ENCODE measurements at places on chromosomes 16 and 17.

GRCh38 chr17:21213638-21214014 is 335 bp downstream of the TMEM11 start:
- no peak for DNase-seq

DNA sequence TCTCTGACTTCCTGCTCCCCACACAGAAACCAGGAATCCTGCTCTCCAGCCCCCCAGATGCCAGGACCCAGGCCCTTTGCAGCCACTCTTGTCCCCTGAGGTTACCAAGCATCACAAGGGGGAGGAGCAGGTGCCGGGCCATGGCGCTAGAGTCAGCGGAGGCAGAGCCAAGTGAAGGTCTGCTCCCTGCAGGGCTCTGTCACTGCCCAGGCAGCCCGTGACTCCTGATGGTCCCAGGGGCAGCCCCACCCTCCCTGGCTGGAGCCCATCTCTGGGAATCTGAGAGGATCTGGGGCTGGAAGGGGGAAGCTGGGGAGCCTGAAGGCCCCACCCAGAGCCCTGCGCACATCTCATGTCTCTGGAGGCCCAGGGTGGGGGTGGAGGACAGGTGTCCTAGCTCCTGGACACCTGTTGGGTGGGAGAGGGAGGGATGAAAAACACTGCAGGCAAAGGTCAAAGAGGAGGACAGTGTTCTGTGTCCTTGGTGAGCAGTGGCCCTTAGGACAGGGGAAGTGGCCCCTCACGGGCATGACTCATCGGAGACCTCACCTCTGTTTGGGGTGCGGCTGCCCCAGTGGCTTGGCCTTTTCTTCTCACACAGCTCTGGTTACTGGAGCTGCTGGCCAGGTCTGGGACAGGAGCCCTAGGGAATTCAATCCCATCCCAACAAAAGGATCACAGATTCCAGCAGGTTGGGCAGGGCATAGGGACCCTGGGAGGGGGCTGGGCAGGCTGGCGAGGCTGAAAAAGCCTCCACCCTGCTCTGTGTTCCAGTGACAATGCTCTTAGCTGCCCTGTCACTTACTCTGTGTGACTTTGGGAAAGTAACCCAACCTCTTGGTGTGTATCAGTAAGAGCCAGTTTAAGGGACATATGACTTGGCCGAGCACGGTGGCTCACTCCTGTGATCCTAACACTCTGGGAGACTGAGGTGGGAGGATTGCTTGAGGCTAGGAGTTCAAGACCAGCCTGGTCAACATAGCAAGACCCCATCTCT is at the start of gene PRSS36:
TSS of gene PRSS36 (minus strand) at position 173 of the 997 bp plus-strand sequence. CDS start at position 142, 31 bp downstream.
- no peak for DNase-seq

DNA sequence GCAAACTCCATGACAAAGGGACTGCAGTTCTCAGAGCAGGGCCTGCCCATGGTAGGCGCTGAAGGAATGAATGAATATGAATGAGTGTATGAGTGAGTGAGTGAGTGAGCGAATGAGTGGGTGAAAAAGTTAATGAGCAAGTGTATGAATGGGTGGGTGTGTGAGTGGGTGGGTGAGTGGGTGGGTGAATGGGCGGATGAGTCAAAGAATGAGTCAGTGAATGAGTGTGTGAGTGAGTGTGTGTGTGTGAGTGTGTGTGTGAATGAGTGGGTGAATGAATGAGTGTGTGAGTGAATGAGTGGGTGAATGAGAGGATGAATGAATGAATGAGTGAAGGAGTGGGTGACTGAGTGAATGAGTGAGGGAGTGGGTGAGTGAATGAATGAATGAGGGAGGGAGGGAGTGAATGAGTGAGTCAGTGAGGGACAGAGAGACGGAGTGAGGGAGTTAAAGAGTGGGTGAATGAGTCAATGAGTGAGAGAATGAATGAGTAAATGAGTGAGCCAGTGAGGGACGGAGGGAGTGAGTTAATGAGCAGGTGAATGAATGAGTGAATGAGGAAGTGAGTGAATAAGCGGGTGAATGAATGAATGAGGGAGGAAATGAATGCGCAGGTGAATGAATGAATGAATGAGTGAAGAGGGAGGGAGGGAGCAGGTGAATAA is 11.1 kb upstream of the CHMP6 start:
- no peak for DNase-seq

DNA sequence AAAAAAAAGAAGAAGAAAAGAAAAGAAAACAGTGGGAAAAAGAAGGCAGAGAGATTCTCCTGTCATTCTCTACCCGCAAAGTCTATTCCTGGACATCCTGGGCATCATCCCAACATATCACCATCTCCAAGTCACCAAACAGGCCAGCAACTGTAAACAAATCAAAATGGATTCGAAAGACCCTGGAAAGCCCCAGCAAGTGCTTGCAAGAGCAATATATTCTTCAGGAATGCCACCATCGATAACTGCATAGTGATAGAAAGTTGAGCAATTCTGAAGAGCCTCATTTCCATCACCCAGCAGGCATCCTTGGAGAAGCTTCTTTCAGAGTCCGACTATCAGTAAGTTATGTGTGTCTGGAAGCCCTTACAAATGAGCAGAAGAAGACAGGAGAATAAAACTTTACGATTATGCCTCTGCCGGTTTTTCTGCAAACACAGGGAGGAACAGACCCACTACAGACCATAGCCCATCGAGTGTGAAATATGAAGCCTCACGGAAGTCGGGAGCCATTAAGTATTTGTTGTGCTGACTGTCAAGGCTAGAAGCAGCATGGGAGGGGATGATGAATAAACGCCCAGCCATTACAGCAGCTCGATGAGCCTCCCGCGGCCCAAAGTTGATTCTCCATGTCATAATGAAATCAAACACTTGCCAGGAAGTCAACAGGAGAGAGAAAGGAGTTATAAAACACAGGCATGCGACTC is 64.5 kb upstream of the SEC14L1 start:
- DNase-seq = no peak

GRCh38 chr17:7383742-7384488 is 3.0 kb downstream of the TNK1 start:
- no peak for DNase-seq

DNA sequence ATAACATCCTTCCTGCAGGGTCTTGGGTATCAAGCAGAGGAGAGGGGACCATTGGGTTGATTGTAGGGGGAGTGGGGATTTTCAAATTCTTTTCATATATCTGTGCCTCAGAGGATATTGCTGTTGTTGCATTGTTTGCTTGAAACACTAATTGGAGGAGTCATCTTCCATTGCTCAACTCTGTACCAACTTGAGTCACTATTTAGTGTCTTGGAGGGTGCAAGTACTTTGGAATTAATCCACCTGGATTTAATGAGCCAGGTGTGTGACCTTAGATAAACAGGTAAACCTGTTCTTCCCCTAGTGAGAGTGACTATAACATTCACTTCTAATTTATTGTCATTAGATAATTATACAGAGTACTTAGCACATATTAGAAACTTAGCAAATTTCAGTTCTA is 151.3 kb upstream of the CNTNAP4 start:
- DNase-seq = no peak

DNA sequence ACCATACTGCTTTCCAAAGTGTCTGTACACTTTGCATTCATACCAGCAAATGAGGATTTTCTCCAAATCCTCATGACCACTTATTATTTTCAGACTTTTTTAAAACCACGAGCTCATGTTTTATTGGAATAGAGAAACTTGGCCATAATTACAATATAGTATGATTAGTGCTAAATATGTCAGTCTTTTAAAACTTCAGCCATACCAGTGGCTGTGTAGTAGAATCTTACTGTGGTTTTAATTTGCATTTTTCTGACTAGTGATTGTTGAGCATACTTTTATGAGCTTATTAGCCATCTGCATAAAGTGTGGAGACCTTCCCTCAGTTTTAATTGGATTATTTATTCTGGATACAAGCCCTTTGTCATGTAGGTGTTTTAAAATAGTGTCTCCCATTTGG is 57.8 kb downstream of the NLK start:
- DNase-seq = no peak

DNA sequence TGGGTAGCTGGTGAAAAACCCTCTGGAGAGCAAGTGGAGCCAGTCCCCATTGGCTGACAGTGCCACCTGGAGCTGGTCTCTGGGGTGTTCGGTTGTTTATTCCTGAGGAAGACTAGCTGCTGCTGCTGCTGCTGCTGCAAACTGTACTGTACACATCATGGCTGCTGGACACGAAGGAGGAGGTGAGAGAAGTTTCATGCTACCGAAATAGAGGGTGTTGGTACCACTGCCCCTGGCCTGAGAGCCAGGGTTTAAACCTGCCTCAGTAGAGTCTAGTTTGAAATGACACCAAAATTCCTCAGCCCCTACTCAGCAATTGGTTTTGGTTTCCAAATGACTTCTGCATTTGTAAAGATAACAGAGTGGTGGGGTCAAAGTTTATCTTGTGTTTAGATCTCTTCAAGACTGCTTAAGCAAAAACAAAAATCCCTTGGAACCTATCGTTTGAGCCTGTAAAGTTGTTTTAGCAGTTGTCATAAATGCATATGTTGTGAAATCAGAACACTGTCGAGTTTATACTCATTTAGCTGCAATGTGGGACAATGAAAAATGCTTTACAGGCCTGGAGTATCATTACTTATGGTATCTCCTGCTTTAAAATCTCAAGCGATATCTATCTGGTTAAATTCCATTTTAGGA is 40.8 kb downstream of the CYB5B start:
- DNase-seq = no peak

- no peak for DNase-seq
These were observed 45.5 kb upstream of the SDK2 start for GRCh38 chr17:73689596-73690275.

DNA sequence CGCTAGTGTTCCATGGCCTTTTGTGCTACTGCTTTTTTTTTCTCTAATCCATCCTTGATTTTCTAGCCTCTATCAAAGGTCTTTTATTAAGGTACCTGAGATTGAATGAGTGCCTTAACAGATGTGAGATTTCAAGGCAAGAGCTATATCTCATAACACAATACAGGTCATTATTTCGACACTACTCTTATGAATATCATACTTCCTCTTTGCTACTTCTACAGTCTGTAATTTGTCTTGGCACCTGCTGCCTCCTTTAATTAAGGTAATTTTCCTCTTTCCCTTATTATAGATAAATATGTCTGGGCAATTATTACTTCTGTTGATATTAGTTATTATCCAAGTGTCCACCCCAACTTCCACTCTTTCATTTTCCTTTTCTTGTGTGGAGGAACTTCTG is 5.3 kb downstream of the KRT28 start:
- no peak for DNase-seq

DNA sequence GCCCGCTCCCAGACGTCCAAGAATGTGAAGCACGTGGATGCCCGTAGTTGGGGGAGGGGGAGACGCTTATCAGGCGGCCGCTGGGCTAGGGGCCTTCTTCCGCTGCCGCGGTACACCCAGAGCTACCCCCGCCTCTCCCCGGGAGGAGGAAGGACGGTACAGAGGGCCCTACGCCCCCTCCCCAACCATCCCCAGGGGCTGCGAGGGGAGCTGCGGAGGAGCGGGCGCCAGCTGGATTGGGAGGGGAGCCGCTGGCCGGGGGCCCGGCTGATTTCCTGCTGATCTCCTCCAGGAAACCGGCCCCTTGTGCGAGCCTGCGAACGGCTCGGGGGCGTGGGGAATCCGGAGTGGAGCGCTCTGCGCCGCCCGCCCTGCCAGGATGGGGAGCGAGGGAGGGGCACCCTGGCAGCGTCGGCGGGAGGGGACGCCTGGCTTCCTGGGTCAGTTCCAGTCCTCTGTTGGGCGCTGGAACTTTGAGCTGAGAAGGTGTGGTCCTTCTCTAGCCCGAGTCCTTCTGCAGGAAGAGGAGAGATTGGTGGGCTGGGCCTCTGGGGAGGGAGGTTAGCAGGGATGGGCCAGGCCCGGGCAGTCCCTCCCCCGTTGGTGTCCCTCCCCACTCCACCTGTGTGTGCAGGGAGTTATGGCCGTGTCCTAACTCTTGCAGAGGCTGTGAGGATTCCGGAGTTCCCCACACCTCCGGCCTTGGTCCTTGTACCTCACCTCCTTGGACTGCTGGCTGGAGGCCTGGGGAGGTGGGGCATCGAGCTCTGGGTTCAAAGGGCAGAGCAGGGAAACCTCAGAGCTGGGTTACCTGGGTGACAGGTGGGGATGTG is 19.2 kb downstream of the GJD3 start:
- no peak for DNase-seq

DNA sequence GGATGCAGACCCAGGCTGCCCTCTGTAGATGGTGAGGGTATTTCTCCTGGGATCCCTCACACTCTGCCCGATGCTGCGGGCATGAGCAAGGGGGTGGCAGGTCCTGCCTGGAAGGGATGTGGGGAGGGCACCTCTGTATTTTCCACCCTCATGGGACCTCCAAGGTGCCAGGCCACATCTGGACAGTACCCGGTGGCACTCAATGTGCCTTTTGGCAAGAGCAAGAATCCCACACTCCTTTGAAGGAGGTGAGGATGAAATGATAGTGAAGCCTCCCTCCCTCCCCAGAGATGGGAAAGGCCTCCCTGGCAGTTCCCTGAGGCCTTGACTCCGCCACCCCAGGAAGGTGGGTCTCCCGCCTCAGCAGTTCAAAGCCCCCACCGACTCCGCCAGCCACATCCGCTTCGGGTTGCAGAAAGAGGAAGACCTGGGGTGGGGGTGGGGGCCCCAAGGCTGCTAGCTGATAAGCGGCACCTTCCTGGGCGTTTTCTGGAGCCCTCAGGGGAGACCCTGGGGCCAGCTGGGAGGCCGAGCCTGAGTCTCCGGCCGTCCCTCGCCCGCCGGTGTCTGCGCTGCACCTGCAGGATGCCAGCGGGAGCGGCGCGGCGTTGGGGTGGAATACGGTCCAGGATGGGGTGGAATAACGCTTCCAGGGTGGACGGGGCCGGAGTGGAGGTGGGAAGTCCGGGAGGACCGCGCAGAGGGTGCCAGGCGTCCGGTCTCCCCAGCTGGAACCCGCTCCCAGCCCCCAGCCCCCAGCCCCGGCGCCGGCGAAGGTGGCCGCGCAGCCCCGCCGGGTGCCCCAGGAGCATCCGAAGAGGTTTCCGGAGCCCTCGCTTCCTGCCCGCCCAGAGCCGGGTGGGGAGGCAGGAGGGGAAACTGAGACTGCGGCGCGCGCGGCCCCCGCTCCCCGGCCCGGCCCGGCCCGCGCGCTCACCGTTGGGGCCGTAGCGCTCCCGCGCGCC is 718 bp downstream of the ATP2A3 start:
- DNase-seq = no peak

- no peak for DNase-seq
These were observed 418.4 kb upstream of the PMFBP1 start for GRCh38 chr16:72590151-72590937.

DNA sequence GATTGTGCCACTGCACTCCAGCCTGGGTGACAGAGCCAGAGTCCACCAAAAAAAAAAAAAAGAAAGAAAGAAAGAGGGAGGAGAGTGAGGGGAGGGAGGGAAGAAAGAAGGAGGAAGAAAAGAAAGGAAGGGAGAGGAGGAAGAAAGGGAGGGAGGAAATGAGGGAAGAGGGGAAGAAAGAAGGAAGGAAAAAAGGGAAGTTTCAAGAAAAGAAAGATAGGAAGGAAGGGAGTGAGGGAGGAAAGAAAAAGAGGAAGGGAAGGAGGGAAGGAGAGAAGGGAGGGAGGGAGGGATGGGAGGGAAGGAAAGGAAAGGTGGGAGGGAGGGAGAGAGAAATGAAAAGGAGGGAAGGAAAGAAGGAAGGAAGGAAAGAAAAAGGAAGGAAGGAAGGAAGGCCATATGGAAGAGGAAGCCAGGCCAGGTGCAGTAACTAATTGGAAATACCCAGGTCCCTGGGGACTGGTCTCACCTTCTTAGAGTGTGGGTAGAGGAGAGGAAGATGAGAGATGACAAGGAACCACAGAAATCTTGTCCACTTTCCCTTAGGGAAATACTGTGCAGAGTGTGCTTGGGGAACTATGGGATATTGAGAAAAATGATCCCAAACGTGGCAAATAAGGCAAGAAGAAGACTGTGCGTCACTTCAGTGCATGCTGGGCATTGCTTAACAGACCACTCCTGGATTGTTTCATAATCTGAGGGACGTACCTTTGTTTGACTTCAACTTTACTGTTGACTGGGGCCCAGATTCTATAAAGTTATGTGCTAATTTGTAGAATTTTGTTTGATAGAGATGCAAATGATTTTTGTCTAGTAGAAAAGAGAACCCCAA is 15.1 kb upstream of the CSNK2A2 start:
- no peak for DNase-seq

Data from smooth muscle cell of the brain vasculature (primary cell).